ENCODE measurements at places on chromosomes 2 and 18.
A peak's percentile ranks its signal among the peaks of the same experiment; 100 is the strongest.

GRCh38 chr2:43622931-43623451 lies 14.1 kb upstream of the PLEKHH2 start:
- DNase-seq: no peak

DNA sequence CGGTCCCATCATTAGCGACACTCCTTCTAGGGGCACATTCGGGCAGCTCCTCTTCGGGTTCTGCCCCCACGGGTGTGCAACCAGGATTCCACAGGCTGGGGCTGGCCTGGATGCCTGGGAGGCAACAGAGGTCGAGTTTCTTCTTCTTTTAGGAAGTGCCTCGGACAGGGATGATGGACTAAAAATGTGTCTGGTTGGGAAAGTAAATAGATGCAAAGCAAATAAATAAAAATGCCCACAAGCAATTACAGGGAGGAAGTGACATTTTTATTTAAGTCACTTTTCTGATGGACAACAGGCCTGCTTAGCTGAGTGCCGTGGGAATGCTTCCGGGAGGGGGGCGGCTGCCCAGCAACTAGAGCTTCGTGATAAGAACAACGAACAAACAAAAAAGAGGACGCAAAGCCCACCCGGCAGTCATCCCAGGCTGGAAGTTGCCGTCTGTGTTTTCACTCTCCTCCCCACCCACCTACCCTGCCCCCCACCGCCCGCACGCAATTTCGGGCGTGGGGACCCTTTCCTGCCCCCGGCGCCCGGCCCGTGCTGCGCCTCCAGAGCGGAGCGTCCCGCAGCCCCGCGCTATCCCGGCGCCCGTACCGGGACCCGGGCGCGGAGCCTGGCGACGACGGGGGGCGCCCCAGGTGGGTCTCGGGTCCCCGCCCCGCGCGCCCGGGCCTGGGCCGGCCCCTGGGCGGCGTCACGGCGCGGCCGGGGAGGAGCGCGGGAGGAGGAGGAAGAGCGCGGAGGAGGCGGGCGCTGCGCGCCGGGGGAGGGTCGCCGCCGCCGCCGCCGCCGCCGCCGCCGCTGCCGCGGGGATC lies 412 bp upstream of the NCK2 start:
- no peak for DNase-seq

DNA sequence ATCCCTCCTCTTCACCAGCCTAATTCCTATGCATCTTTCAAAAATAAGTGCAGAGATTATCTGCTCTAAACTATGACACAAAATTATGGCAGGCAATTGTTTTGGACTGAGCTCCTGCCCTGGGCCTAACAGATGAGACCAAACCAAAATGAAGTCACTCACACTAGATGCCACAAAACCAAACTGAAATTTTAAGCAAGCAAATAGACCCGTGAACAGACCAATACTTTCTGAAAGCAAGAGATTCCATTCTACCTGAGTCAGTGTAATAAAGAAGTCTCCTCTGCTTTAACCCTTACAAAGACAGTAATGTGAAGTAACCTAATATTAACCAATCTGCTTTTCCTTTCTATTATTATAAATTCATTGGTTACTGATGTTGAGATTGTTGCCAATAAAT lies 84.3 kb downstream of the RIT2 start:
- no peak for DNase-seq

GRCh38 chr2:193153576-193153975 lies 958.8 kb upstream of the TMEFF2 start:
- DNase-seq: no peak

GRCh38 chr2:20050104-20050645 lies 1.3 kb downstream of the LAPTM4A start:
- peak; percentile 77 for DNase-seq

- DNase-seq: no peak
Measured at GRCh38 chr2:23069923-23070322, 315.1 kb upstream of the KLHL29 start.

DNA sequence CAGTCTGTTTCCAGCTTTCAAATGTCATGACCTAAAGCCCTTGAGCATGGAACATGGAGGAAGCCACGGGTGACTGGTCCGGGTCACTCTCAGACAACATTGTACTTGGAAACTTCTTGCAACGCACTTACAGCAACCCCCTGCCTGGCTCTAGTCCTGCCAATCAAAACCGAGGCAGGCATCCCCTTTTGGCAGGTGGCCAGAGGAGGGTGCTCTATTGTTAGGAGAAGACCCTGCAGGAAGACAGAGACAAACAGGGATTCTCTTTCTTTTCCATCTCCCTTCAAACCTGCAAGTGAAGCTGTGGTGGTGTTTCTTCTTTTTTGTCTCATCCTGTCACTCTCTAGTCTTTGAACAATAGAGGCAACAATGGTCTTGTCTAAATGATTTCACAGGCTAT lies 667.2 kb downstream of the ZEB2 start:
- DNase-seq: no peak

- DNase-seq: no peak
Measured at GRCh38 chr2:146602856-146603255, 1242.0 kb upstream of the ACVR2A start.

GRCh38 chr2:1147873-1148612 lies 197.4 kb downstream of the SNTG2 start:
- no peak for DNase-seq

DNA sequence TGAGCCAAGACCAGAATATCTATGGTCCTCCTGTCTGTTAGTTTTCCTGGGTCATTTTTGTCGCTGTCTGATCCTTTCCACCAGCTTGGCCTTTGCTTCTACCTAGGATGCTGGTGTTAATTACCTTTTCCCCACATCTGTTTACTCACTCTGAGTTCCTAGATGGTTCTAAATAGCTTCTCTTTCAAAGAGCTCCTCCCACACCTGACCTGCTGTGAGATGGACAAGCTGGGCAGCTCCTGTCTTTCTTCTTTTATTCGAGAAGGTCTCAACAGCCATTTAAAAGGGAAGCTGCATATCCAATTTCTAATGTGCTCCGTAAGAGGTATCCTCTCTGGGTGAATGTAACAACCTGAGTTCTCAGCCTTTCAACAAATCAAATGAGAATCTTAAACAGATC lies 156.2 kb downstream of the HRH4 start:
- DNase-seq: no peak

DNA sequence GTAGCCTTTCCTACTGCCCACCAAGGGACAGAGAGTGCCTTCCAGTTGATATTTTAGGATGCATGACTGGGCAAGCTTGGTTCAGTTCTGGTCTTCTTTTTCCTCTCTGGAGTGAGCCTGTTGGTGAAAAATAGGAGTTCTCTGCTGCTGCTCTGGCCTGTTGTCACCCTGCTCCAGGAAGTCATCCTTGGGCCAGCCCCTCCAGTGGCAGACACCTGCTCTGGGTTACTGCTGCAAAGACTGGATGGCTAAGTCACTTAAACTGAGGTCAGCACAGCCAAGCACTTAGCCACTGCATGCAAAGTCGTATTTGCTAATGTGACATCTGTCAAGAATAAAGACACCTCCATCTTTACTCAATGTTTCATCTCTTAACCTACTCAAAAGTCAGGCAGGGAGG lies 219.6 kb upstream of the ID2 start:
- DNase-seq: no peak

GRCh38 chr2:137420744-137421143 lies 543.5 kb upstream of the HNMT start:
- DNase-seq: no peak
